ENCODE measurements at places on chromosomes 5 and 9.

GRCh38 chr9:12958708-12959107 lies 183.9 kb downstream of the LURAP1L start:
- no peak for DNase-seq

DNA sequence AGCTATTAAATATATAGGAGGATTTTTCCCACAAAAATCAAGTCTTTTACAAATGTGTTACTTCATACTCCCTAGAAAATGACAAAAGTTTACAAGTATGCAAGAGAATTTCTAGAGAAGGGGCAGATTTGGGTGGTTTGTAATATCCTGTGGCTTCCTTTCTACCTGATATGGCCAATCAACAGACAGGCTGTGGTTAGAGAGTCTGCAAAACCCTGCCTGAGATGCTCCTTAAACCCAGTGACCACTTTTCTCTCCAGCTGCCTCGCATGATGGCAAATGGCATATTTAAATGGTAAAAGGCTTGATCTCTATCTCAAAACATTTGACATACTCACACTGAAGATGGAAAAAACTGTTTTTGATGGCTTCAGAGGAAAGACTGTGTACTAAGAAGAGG lies 550.1 kb upstream of the ZNF462 start:
- no peak for DNase-seq

GRCh38 chr5:94361832-94362796 lies 256.3 kb downstream of the KIAA0825 start:
- no peak for DNase-seq

GRCh38 chr5:167804512-167805220 lies 486.8 kb upstream of the WWC1 start:
- DNase-seq, result no peak

DNA sequence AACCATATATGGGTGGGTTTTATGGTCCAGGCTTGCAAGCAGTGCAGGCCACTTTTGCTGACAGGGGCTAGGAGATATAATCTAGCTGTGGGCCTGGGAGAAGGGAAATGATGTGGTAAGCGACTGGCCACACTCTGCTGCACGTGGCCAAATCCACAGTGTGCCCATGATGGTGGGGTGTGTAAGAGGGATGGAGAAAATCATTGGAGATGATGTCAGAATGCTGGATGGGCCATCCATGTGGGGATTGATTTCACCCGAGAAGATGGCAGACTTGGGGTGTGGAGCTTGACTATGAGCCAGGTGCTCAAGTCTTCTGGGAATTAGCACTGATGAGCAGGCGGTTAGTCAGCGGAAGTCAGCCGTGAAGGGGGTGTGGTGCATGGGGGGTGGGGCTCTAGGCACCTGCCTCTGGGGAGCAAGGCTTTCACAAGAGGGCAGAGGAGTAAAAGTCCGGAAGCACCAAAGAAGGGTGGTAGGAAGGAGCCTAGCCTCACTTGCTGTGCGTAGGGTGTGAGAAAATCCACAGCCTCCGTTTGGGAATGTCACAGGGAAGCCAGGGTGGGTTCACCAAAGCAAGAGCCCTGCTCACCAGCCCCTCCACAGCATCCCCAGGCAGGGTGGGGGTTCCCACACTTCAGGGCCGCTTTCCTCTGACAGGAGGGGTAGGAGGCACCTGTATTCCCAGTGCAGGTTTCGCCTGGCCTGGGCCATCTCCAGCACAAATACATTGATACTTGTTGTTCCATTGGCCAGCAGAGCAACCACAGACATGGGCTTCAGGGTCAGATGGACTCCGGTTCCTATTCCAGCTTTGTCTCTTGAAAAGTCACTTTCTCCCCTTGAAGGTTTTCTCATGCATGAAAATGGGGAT lies 44.5 kb upstream of the ANGPTL2 start:
- peak; percentile 32 for DNase-seq

DNA sequence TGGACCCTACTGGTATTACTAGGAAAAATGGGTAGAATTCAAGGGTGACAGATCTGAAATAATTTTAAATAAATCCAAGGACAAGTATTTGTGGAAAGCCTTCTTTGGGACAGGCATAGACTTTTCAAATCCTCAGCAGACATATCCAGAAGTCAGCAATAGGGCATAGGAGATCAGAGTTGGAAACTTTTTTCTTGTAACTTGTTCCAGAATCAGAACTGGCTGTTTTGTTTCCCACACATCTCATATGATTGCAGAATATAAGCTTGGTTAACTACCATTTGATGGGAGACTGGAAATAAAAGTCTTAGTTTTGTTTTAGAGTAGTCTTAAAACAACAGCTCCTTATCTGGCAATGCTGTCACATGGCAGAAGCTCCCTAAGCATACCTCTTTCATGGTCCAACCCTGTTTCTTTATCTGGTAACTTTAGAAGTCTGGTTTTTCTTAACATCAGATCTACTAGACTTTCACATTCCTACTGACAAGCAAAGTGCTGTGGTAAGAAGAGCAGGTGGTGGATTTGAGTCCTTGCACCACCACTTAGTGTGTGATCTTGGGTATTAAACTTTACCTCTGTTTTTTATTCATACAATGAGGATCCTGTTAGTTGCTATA lies 25.1 kb downstream of the XRCC4 start:
- DNase-seq, result no peak

- peak; percentile 43 for DNase-seq
Measured at GRCh38 chr5:1723957-1724821, 75.4 kb downstream of the MRPL36 start.

- no peak for DNase-seq
Measured at GRCh38 chr9:99814359-99814758, 7.3 kb upstream of the NR4A3 start.

DNA sequence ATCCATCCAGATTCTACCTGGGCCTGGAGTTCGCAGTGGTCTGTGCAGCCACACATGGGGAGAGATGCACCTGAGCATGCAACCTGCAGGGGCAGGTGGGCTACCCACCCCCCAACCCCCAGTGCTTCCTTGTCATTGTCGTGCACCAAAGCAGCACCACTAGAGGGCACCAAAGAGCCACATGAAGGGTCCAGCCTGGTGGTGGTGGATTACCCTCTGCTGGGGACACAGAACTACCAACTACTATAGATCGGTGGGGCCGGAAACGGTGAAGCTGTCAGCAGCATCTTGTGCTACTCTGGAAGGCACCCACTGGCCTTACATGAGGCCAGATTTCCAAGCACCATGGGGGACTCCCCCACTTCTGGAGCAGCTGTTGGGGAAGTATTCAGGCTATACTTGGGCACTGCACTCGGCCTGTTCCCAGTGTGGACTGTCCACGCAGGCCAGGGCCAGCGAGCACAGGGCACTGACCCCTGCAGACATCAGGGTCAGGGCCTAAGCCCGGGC lies 60.2 kb upstream of the TBC1D2 start:
- peak; percentile 85 for DNase-seq

DNA sequence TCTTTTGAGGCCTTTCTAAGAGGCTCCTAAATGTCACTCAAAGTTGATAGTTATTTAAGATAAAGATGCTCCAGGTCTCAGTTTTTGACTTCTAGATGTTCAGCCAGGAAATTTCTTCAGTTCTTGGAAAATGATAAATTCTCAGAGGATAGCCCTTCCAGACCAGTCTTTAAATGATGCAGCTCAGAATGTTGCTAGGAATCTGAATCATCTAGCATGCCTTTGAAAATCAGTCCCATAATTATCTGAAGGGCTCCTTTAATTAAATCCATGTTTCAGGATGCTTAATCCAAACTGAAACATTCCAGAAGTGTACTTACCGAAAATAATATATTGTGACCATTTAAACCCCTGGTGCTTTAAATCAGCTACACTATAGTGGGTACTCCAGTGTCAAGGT lies 107.5 kb upstream of the FBN2 start:
- DNase-seq, result no peak

- no peak for DNase-seq
Measured at GRCh38 chr9:133839822-133840329, 101.7 kb upstream of the SARDH start.

DNA sequence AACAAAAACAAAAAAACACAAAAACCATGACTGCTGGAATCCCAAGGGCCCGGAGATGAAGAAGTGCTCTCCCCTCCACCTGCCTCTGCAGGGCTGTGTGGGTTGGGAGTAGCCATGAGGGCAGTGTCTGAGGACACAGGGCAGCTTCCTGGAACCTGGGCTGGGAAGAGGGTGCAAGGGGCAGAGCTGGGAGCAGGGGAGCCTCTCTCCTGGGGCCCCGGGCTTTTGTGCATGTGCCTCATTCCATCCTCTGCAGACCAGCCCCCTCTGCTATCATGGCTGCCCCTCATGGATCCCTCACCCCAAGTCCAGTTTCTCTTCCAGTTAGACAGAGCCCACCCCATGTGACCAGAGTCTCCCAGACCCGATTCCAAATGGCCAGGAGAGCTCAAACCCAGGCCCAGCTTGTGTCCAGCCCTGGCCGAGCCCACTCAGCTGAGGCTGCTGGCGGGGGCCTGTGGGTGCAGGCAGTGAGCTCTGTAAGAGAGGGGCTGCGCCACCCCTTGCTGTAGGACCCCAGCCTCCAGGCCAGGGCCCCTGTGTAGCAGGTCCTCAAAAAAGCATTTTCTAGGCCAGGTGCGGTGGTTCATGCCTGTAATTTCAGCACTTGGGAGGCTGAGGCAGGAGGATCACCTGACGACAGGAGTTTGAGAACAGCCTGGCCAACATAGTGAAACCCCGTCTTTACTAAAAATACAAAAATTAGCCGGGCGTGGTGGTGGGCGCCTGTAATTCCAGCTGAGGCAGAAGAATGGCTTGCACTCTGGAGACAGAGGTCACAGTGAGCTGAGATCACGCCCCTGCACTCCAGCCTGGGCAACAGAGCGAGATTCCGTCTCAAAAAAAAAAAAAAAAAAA lies 44.5 kb downstream of the PLPP7 start:
- no peak for DNase-seq

DNA sequence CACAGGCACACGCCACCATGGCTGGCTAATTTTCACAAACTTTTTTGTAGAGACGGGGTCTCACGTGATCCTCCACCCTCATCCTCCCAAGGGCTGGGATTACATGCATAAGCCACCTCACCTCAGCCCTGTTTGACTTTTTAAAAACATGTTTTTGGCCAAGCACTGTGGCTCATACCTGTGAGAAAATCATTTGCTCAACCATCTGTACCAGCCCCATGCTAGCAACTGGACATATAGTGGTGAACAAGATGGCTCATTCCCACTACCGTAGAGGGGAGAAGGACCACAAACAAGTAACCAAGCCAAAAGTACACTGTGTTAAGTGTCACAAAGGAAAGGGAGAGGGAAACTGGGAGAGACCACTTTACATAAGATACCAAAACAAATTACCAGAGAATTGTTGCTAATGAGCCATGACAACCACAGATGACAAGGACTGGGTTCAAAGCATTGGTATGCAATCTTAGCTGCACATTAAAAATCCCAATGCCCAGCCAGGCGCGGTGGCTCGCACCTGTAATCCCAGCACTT lies 19.2 kb downstream of the PPP2CA start:
- no peak for DNase-seq

DNA sequence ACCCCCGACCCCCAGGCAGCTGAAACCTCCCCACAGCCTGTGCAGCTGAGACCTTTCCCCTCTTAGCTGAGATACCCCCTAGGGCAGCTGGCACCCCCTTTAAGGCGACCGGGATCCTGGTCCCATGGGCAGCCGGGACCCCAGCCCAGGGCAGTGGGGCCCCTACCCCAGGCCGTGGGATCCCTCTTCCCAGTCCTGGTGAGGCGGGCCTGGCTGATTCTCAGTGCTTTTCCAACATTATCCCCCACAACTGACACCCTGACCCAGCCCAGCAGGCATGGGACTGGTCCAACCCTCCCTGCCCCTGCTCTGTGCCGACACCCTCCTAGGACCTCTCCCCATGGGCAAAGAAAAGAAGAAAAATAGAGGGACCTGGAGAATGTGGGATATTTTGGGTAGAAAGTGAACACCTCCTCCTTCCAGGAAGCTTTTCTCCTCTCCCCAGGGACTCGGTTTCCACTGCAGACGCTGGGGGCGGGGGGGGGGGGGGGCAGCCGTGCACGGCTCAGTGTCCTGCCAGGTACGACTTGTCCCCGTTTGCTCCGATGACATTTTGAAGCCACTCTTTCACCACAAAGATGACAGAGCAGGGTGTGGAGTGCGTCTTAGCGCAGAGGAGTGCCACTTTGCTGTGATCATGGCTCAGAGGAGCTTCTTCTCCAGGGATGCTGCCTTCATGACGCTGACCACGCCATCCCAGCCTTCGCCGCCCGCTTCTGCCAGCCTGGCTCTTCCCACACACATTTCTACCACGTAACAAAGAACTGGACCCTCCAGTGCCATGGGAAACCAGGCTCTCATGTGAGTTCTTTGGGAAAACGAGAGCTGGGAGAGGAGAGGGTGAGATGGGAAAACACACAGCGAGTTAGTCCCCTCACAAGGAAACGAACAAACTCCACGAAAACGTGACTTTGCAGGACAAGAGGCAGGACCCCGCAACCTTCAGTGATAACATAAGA lies 47.5 kb downstream of the MRPL36 start:
- no peak for DNase-seq

DNA sequence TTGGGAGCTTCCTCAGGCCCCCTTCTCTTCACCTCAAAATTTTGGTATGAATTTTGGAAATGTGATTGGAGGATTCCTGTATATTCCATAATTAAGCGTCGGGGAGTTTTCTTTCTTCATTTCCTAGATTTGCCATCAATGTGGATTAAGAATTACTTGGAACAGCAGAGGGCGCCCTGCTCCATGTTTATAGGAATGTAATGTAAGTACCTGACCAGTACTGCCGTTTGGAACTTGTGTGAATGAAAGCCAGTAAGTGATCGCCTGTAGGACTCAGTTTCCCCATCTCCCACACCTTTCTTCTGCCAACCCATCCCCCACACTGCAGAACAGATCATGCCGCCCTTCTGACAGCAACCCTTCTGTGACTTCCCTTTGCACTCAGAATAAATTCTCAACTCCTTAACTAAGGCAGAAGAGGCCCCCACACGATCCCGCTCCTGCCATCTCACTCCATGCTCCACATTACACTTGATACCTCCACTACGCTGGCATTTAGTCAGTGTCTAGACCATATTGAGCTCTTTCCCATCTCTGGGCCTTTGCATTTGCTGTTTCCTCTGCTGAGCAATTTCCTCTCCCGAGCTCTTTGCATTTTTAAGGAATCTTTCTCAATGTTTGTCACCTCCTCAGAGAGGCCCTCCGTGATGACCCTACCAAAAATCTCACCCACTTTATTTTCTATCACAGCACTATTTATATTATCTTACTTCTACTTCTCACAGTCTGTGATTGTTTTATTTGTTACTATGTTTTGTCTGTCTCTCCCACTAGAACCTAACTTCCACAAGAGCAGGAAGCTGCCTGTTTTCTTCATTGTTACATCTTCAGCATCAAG lies 79.5 kb upstream of the HTR4 start:
- DNase-seq, result peak; percentile 74

DNA sequence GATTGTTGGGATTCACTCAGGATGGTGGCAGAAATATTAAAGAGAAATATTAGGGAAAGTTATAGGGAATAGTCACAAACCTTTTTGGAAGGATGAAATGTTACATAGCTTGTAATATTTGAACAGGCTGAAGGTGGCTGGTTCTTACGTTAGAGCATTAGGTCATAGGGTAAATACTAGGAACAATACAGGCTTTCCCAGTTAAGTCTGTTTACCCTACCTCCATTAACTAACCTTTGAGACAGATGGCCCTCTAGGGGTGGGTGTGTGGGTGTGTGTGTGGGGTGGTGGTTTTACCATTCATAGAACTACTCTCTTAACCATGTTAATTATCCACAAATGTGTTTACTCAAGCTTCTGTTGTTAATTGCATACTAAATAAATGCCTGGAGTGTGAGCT lies 94.3 kb upstream of the STK32A start:
- no peak for DNase-seq

- DNase-seq, result no peak
Measured at GRCh38 chr9:93829271-93830011, 125.7 kb downstream of the BARX1 start.

All from activated CD4-positive, alpha-beta memory T cell treated with anti-CD3 and anti-CD28 coated beads for 36 hours (primary cell).